Vagina (tissue), 2 donors: ENCODE measurements at places on chromosomes 2 and 18. TPM values are rescaled to one million over a fixed set of nuclear protein-coding genes. Genes with fewer than 3 reads are reported as not detected.

Gene IL36RN
- total RNA-seq: 0.25 TPM

Gene ARHGAP15
- 9.1 TPM for total RNA-seq

GRCh38 chr18:72720116-72720515, 147.7 kb downstream of the NETO1 start:
- no peak overlapping the region for H3K4me3 ChIP-seq
- H3K27ac ChIP-seq: no peak overlapping the region
- H3K4me1 ChIP-seq: no peaks in the 10 kb centered on the region
- no peaks in the 10 kb centered on the region for H3K27me3 ChIP-seq

DNA sequence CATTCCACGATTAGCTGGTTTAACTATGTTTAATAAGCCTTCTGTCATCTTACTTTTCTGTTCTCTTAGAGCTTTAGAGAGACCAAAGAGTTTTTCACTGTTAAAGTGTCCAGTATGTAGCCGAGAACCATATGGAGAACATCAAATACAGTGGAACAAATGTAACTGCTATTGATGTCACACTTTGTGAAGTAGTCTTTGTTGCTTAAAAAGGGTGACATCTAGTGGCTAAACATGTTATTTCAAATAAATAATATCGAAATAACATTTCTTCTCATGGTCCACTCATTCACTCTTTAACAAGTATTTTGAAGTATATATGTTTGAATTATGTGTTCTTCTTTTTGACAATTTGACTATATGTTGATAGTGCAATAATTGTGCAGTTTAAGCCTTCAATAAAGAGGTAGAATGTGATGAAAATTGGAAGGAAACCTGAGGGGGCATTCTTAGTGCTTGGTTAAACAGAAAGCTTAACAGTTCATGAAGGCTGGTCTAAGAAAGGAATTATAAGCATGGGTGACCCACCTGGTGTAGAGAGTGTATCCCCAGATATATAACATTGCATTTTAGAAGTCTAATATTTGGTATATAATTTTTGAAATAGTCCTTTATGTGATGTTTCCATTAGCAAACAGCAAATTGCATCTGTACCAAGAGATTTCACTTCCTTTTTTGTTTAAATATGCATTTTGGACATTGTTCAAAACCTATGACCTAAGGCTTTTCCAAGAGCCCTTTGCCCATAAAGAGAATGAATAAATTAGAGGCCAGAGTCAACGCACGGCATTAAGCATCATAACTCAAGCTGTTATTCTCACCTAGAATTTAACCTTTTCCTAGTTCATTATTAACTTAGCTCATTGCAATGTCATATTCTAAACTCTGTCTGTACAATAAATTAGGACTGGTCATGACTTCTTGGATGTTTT, 112.1 kb downstream of the KYNU start:
- H3K27ac ChIP-seq: no peak overlapping the region
- no peak for DNase-seq
- no peaks in the 10 kb centered on the region for H3K4me1 ChIP-seq
- H3K4me3 ChIP-seq: no peak overlapping the region
- H3K27me3 ChIP-seq: no peaks in the 10 kb centered on the region

Gene SLC5A7
- total RNA-seq: 1.7 TPM

Gene NOL4
- total RNA-seq: not detected
